ENCODE measurements at places on chromosomes 2 and 18.

DNA sequence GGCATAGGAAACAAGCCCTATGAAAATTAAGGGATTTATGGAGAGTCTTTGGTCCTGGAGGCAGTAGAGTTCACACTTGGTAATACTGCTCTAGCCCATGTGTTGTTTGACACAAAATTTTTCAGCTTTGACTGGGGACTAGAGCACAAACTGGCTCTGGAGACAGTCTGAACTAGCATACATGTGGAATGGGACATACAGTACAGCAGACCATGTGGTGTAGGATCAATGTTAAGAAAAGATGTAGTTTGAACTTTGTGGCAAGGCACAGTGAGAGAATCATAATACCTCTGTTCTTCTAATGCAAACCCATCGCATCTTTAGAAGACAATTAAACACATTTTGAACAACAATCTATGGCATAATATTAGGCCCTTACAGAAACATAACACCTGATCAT lies 521.5 kb upstream of the DDX18 start:
- no peak for DNase-seq

GRCh38 chr2:30115141-30115980 lies 31.4 kb upstream of the YPEL5 start:
- DNase-seq, result peak; percentile 18

DNA sequence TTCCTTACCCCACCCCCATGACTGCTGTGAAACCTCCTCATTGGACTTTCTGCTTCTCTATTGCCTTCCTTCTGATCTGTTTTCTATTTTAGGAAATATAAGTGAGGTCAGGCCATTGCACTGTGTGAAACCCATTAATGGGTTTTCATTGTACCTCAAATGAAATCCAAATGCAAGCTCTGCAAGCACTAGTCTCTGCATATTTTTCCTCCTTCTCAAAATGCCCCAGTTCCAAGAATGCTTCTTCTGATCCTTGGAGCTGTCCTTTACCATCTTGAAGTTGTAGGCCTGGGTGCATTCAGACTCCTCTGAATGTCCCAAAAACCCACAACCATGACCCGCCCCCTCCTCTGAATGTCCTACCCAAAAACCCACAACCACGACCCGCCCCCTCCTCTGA lies 8.2 kb downstream of the IL1A start:
- no peak for DNase-seq

DNA sequence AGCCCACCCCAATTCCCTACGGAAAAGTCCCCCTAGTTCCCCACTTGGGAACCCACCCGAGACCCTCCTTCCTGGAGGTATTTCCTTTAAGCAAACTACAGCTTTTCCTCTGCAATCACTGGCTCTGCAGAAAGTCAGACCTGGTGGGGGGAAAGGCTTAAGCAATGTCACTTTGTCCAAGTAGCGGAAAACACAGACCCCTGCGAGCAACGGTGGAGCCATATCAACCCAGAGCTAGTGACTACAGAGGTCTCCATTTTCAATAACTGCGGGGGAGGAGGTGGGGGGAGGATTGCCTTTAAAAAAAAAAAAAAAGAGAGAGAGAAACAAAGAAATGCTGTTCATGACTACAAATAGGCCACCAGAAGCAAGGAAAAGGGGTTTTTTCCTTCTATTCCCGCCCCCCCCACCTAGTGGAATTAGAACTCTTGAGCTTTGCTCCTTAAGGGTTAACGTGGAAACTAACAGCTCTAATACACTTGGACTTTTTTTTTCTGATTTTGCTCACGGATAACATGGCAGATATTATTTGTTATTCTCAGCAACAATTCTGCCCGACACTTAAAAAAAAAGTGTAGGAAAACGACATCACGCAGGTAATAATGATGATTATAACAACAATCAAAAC lies 1.1 kb upstream of the FRZB start:
- no peak for DNase-seq

GRCh38 chr2:33946193-33946592 lies 347.1 kb upstream of the FAM98A start:
- no peak for DNase-seq

DNA sequence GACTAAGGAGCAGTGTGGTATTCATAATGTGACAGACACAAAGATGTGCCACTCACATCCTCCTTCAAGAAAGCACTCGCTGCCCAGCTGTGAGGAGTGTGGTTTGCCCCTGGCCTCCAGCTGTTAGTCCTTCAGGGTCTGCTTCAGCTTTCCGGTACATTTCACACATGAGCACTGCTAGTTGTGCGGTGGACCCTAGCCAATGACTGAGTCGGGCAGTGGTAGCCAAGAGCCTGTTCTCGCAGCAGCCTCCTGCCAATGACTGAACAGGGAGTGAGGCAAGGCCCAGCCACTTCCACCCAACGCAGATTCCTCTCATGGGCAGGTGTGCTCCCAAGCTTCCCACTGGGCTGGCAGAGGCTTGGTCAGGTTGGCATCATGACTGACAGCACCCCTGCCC lies 254.3 kb downstream of the RBM43 start:
- no peak for DNase-seq

DNA sequence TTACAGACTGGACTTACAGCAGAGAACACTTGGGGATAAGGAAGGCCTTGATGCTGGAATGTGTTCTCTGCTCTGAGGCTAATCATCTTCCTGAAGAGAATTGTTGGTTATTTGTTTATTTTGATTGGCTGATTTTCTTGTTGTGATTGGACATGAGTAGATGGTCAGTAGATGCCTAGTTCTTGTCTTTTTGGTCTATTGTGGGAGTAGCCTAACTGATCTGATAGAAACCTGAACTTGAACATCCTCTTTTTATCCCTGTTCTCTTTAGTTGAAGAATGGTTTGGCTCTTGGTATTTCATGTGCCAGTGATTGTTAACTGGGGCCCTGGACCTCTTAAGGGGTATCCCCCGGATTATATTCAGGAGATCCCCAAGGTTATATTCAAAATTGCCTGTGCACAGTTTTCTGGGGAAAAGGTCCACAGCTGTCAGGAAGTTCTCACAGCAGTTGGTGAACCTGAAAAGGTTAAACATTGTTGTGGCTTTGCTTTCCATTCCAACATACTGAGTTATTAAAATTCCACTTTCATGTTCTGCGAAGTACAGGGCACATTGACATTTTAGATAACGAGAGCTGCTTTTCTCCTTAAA lies 13.6 kb downstream of the TWSG1 start:
- DNase-seq, result no peak

DNA sequence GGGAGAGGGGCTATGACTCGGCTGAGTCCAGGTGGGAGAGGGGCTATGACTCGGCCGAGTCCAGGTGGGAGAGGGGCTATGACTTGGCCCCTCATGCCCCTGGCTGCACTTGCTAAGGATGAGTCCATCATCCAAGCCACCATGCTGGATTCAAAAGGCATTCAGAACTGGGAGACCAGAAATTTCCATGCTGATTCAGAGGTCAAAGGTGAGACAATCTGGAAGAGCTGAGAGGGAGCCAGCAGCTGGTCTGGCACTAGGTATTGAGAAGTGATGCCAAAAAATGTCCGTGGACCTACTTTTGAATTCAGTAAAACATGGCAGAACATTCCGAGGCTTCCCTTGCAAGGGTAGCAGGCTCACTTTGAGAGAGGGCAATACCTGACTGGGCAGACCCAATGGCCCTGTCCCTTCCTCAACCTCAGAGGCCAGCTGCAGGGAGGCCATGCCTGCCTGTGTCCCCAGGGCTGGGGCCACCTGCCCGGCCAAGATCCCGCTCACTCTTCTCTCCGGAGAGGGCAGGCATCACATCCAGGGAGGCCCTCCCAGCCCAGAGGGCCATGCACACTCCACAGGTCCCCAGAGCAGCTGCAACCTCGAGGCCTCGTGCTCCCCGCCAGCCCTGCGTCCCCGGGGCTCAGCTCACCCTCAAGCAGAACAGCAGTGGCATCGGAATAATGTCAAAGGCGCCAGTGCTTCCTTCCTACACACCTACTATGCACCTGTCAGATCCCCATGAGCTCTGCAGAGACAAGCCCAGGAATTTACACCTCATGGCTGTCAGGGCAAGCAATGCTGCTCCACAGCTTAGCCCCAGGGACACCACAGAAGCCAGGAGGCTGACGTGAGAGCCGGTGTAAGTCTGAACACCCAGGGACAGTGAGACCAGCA lies 80.2 kb upstream of the GPC1 start:
- no peak for DNase-seq

GRCh38 chr2:177275743-177276055 lies 11.2 kb upstream of the NFE2L2 start:
- no peak for DNase-seq

GRCh38 chr2:230956827-230957755 lies 32.0 kb upstream of the GPR55 start:
- DNase-seq, result no peak

GRCh38 chr18:49725809-49726674 lies 87.3 kb downstream of the ACAA2 start:
- no peak for DNase-seq

DNA sequence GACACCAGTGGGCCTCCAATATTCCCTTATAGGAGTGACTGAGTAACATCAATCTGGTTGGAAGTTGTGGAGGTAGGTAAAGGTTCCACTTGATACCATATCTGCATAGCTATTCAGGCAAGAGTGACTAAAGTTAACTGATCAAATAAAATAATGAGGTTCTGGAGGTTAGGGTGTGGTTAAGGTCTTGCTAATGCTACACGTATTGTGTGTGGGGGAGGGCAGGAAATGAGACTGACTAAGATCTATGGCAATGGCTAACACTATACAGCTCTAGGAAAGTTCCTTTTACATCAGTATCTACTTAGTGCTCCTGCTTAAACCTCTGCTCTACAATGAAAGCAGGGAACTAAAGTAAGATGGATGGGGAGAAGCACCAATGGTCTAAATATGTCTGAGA lies 149.1 kb upstream of the MGAT5 start:
- no peak for DNase-seq

GRCh38 chr2:224135881-224136280 lies 96.8 kb upstream of the SERPINE2 start:
- DNase-seq, result no peak

DNA sequence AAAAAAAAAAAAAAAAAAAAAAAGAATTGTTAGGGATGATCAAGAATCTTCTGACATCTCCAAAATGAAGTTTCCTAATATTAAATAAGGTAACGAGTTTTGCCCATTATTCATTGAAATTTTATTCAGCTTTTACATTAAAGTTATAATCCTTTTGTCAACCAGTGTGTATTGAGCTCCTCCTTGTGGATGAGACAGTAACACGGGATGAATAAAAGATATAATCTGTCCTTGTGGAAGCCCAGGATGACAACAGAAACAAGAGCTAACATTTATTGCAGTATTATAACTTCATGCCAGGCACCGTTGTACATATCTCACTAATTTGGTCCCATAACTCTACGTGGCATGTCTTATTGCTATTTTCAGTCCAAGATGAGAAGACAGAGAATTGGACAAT lies 33.4 kb upstream of the SERPINB7 start:
- DNase-seq, result no peak

DNA sequence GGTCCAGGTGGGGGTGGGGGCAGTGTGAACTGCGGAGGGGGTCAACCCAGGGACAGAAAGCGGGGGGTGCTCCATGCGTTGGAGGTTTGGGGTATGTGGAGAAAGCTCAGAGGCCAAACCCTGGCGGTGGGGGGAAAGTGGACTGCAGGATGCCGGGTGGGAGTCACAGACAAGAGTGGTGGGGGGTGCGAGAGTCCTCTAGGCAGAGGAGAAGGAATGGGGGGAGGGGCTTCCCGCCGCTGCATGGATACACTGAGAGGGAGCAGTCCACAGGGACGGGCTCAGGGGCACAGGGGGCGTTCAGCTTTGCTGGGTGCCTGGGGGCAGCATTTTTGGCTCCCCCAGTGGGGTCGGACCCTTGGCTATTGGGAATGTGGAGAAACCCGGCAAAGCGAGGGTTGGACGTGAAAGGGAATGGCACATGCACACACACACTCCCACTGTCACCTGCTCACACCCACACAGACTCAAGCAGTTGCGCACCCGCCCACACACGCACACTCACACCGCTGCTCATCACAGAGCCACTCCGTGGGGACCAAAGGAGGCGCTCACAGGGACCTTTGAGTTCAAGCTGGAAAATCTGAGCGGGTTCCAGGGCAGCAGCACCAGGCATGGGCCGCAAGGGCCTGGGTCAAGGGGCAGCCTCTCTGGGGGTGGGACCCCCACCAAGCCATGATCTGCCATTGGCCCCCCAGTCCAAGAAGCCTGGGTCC lies 7.7 kb downstream of the GBX2 start:
- DNase-seq, result no peak

DNA sequence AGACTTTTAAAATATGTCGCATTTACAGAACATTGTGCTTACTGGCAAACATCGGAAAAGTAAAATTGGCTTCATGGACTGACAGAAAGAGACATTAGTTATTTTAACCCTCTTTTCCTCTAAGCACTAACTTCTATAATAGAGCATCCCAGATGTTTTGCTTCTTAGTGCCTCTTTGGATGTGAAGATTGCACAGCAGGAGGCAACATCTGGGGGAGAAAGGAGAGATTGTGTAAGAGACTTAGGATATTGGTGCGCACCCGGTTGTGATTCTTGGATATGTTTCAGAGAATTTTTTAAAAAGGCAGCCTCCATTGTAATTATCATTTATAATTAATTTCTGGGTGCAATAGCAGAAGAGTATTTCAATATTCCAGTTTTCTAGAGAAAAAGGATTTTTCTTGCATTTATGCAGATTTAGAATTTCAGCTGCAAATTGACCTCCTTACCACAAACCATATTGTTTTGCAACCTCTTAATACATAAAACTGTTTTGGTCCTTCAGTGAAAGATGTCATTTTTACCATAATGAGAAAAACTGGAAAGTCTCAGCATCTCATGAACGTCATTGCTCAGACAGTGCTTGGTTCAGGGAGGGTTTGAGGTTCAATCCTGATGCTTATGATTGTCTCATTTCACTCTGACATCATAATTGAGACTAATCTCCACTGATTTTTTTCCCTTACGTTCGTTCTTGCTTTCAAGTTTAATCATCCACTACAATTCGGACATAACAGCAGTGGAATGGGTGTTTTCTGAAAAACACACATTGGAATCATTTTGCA lies 404.3 kb downstream of the ZNF521 start:
- no peak for DNase-seq

GRCh38 chr2:54295911-54296310 lies 39.9 kb upstream of the TSPYL6 start:
- no peak for DNase-seq

GRCh38 chr18:5464251-5464650 lies 79.5 kb downstream of the EPB41L3 start:
- DNase-seq, result no peak

- no peak for DNase-seq
These were observed 446.8 kb downstream of the EIPR1 start for GRCh38 chr2:2930841-2931240.

- DNase-seq, result no peak
These were observed 36.5 kb upstream of the LHCGR start for GRCh38 chr2:48792030-48792429.

- DNase-seq, result no peak
These were observed 66.1 kb upstream of the ZNF397 start for GRCh38 chr18:35174745-35175144.

GRCh38 chr18:40878371-40878770 lies 1076.7 kb upstream of the PIK3C3 start:
- DNase-seq, result no peak

GRCh38 chr2:190405070-190405469 lies 3.1 kb upstream of the MFSD6 start:
- DNase-seq, result no peak

All from T-helper 17 cell (primary cell).